DMS79 (cell line): ENCODE measurements at places on chromosomes 7 and 10.
A peak's percentile ranks its signal among the peaks of the same experiment; 100 is the strongest.

GRCh38 chr7:20514364-20514763 is 101.1 kb upstream of the ABCB5 start:
- DNase-seq, result peak; percentile 92

DNA sequence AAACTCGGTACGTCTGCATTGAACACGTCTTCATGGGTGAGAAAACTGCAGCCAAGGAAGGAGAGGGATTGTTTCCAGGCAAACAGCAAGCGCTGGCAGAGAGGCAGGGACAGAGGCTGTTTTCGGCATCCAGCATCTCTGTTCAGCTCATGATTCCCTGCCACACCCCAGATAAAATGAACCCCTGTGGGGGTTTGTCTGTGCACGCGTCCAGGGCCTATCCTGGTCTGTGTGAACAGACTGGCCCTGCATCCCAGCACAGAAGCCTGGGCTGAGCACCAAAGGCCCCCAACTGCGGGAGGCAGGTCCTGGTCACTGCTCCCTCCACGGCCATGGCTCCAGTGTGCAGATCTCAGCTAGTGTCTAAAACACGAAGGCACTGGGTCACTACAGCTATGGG is 83.3 kb upstream of the FAM20C start:
- no peak for DNase-seq

- peak; percentile 8 for DNase-seq
These were observed at the start of gene KMT2C for GRCh38 chr7:152435384-152436110. Gene KMT2C (minus strand): TSS chr7:152436003. CDS start chr7:152435786, 217 bp downstream.

DNA sequence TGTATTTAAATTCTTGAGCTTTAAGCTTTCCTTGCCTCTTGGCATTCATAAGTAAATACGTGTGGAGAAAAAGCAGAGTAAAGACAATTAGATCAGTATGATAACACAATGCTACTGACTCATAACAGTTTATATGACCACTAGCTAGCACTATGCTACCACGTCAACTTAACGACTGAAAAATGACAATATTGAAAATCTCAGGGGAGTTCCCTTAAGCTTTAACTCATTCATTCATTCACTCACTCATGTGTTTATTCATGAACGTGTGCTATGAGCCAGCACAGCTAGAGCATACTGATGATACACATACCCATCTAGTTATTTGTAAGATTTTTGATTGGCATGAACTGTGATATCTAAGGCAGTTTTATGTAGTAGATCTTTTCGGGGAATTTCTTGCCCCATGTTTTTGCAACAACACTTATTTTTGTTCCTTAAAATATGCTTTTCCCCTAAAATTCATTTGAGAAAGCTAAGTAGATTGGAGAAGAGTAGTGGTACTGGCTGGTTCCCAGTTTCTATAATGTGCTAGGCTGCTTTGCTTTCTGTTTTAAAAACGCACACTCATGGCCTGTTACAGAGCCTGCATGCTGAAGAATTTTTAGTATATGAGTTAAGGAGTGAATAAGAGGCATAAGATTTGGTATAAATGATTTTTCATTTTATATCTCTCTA is 57.4 kb upstream of the ACBD5 start:
- no peak for DNase-seq

GRCh38 chr7:35722054-35722849 is 27.3 kb upstream of the HERPUD2 start:
- no peak for DNase-seq

DNA sequence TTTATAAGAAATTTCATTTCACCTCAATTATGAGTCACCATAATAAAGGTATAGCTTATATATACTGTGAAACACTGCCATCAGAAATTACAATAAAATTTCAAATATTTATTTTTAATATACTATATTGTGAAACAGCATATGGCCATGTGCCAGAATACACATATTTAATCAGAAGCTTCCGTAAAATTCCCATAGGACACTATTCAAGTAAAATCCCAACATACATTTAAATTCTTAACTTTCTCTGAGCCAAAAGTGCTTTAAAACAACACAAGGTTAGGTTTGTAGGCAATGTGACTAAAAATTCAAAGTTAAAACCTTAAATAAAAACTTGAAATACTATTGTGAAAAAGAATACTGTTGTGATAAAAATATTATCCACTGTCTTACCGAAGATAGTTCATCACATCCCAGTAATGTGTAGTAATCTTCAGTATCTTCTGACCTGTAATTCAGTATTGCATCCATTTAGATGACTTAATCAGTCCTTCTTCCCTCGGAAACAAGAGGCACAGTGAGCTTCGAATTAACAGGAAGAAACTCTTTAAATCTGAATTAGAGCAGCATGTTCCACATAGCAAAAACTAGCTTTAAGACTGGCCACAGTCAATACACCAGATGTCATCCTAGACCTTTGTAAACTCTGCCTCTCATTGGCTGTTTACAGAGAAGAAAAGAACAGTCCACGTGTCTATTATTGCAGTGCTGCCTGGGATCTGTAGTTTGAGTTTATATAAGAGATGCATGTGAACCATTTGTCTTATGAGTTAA is at the start of gene DNAJC12:
Gene DNAJC12 (minus strand): TSS at position 648 of the 774 bp plus-strand sequence. CDS start 177 bp downstream, at position 471.
- peak; percentile 21 for DNase-seq

- DNase-seq, result no peak
These were observed 531 bp upstream of the INTS15 start for GRCh38 chr7:6589151-6589828.

DNA sequence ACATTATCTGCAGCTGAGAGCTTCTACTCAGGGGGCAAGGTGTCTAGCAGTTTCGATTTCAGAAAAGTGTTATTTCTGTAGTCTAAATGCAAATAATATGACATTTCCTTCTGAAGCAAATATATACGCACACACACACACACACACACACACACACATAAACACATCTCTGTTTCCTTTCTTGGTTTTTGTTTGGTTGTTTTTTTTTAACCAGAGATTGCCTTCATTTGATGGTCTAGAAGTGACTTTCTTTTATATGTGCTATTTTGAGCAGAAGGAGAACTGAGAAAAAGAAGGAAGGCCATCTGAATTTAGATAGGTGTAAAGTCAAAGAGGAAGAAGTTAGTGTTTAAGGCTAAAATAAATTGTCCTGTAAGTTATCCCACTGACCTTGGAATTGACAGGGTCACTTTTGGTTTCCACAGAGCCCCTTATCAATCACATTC is 142.2 kb downstream of the TRIL start:
- DNase-seq, result no peak

DNA sequence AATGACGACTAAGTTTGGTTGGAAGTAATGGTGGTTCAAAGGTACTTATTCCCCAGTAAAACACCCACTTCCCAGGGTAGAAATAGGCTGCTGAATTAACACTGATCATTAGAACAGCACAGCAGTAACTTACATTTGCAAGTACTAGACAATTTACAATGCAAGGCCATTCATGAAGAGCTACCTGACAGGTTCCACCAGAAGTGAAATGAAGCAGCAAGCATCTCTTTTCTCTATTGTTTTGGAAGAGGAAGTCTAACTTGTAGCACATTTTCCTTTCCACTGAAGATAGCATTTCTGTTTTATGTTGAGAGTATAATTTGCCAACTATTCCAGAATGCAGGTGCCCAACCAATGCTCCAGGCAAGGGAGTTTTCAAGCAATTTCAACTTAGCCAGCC is 145.9 kb downstream of the CREB5 start:
- DNase-seq, result no peak

DNA sequence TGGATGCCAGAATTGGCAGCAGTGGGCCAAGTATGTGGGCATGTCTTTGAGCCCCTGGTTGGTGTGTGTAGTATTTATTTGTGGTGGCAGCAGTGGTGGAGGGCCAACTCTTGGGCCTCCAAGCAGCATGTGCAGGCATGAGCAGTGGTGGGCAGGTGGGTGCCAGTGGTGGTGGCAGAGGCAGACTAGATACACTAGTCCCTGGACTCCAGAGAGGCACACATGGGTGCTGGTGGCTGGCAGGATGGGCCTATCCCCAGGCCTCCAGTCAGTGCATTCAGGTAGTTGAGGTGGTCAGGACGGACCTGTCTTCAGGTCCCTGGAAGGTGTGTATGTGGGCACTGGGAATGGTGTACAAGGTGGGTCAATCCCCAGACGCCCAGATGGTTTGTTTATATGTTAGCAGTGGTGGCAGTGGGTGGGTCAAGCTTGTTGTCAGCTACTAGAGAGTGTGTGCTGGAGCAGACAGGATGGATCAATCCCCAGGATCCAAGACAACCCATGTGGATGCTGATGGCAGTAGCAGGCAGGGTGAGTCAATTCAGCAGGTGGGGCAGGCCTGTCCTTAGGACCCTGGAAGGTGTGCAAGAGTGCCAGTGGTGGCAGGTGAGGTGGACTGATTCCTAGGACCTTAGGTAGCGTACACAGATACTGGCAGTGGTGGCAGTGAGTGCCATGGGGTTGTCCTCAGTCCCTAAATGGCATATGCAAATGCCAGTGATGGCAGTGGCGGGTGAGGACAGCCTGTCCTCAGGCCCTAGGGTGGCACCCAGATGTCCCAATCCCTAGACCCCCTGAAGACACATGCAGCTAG is 294.3 kb downstream of the RPS24 start:
- no peak for DNase-seq

- DNase-seq, result no peak
These were observed 55.3 kb downstream of the CH25H start for GRCh38 chr10:89151857-89152256.

- DNase-seq, result no peak
These were observed 20.9 kb downstream of the MAP3K8 start for GRCh38 chr10:30454744-30455510.
